ENCODE measurements at places on chromosomes 5 and 9.

- no peak for DNase-seq
Observed at GRCh38 chr5:38162625-38163024, 95.7 kb upstream of the EGFLAM start.

- peak; percentile 86 for DNase-seq
Observed at GRCh38 chr9:84146893-84147710, 166.5 kb downstream of the RMI1 start.

DNA sequence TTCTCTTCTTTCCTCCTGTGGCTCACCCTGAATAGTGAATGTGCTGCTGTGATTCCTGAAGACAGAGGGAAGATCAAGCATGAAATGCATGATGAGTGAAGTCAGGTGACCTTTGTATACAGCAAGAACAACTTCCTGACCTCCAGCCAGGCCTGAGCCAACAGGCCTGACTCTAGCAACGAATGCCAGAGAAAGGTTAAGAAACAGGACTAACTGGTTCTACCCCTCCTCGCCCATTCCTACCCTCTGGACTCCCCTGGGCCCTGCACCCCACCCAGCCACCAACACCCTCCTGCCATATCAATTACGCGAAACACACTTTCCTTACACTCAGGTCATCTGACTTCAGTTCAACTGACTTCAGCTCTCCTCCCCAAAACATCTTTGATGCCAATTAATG, 4.9 kb downstream of the SUSD1 start:
- DNase-seq: no peak

DNA sequence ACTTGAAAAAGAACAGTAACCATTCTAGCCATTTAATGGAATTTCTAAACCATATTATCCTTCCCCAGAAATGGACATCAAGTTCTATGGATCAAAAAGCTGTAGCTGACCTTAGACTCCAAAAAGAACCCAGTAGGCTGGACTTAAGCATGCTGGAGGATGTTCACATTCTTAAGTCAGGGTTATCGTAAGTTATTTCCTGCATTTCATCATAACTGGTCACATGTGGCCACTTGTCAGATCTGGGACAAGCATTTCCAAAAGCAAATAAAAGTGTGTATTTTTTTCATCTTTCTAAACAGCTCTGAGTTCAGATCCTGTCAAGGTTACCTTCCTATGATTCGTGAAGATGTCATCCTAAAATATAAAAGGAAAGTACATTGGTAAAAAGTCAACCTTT, 274.5 kb upstream of the PTGER4 start:
- no peak for DNase-seq

DNA sequence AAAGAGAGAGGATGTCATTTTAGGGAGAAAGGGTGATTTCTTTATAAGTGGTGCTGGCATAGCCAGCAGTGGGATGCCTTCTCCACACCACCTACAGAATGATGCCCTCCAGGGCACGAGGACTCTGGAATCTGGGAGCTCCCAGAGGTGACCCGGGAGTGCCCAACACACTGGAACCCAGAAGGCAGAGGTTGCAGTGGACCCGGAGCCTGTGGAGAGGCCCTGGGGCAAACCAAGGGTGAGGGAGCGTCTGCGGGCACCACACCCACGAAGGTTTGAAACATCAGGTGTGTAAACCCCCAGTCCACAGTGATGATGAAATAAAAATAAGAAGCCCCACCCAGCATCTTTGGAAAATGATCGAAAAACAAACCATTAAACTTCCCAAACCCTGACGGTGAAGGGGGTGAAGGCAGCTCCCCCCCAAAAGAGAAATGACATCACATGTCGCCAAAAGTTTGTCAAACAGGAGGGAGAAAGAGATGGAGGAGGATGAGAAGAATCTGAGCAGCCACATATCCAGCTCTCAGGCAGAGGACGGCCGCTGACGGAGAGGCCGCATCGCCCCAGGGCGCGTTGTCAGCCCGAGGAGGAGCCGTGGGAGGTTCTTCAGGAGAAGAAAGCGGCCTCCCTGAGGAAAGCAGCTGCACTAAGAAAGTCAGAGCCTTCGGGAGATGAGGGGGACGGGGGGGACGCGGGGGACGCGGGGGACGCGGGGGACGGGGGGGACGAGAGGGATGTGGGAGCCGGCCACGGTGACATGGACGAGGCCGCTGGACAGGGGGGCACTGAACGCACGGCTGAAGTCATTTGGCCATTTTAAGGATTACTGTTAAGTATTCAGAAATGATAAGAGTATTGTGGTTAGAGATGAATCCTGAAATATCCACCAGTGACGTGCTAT, 43.1 kb upstream of the NSMF start:
- no peak for DNase-seq

GRCh38 chr5:125487231-125487630, 740.8 kb upstream of the ZNF608 start:
- DNase-seq: no peak

DNA sequence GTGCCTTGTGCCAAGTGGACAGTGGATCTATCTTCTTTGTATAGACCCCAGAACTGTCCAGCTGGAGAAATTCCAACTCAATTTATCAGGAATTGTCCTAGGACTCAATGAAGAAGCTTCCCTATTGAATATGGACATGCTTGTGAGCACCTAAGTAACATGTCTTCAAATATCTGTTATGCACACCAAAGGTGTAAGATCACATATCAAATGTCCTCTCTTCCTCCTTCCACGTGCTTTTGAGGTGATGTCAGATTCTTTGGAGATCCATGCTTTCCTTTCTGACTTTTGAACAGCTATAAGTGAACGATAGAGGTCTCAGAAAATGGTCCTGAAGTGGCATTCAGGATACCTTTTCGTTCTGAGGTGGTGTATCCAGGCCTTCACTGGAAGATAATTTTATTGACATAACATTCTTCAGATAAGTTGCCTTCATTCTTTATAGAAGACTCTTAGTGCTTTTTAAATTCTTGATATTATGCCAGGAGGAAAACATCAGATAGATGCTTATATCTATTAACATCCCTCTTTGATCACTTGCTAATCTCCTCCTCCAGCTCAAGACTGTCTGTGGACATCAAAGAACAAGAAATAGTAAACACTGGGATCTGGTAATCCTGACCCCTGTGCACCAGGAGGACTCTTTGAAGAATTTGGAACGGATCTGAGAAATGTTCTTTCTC, 246.4 kb downstream of the SMARCA2 start:
- DNase-seq: no peak

GRCh38 chr9:72213906-72214305, 64.7 kb downstream of the GDA start:
- no peak for DNase-seq

DNA sequence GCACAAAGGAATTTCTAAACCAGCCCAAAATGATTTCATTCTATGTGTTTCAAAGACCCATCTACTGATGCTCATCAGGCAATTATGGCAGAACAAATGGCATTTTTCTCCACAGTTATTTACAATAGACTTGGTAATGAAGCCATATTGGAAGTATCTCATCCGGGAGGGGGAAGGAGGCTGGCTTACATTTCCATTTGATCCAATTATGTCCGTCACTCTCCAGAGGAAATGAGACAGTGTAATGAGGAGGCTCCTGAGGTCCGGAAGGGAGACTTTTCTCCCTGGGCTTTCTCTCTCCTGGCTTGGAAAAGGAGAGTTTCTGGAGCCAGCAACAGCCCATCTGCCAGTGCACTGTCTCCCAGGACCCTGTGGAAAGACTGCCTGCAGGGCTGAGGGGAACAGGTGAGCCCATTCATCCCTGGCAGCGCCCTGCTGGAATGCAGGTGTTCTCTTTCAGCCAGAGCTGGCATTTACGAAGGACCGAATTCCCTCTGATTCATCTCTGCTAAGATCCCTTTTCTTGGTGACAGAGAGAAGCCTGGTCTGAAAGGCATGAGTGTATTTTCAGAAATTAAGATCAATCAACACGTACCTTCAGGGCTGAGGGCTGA, 54.9 kb upstream of the SAP30L start:
- no peak for DNase-seq

- peak; percentile 47 for DNase-seq
Observed at GRCh38 chr9:16985559-16986348, 115.3 kb upstream of the BNC2 start.

GRCh38 chr5:168820874-168821273, 241.7 kb upstream of the PANK3 start:
- no peak for DNase-seq

DNA sequence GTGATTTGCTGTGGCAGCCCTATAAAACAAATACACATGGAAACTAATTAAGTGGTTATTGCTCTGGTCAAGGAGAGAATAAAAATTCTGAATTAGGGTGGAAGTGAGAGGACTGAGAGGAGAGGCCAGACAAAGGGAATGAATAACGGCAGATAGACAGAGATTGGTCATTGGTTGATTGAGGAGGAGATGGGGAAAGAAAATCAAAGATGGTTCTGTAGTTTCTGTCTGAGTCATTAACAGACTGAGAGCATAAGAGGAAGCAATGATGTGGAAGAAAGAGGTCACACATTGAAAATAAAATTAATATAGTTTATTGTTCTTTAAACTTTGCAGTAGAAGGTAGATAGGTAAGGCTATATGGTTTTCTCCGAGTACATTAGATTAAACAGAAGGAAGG, 469.8 kb downstream of the ACTL7B start:
- no peak for DNase-seq

DNA sequence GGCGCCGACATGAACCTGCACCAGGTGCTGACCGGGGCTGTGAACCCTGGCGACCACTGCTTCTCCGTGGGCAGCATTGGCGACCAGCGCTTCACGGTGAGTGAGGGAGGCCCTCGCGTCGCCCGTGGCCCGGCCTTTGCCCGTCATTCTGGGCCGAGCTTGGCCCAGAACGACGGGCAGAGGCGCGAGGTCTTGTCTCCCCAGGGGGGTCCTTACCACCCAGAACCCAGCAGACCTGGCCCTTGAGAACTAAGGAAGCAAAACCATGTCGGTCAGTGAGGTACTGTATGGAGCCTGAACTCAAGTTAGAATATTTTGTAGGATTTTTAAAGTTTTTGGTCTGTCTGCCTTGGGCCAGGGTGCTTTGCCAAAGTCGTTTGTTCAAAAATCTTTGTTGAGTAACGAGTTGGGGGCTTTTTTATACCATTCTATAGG, 691 bp downstream of the DMXL1 start:
- DNase-seq: no peak

DNA sequence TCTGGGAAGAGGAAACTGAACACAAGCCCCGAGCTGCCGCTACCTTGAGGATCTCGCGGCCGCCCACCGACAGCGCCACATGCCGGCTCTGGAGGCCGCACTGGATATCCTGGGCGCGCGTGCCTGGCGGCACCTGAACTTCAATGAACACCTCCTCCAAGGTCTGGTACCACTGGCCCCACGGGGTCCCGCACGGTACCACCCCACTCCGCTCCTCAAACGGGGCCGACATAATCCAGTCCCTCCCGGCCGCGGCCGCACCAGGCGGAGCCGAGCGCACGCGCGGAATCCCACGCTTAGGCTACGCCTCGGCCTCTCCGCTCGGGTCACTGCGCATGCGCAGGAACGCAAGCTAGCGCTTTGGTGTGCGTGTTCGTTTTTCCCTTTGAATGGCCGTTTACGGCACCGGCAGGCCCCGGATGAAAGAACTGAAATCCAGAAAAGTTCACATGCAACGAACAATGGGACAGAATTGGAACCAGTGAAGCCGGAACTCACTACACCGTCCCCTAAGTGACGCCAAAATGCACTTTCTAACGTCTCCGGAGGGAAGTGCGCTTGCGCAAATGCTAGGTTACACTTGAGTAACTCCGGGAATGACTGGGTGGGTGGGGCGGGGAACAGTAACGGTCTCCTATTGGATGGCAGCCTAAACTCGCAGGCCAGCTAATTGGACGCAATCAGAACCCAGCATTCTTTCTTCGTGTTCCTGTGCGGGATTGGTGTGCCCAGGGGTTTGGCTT, at the start of gene NUDCD2:
Gene NUDCD2, minus strand, starts transcription at position 284 of the 743 bp plus-strand sequence. Its CDS starts 52 bp downstream, at position 232.
- peak; percentile 94 for DNase-seq

DNA sequence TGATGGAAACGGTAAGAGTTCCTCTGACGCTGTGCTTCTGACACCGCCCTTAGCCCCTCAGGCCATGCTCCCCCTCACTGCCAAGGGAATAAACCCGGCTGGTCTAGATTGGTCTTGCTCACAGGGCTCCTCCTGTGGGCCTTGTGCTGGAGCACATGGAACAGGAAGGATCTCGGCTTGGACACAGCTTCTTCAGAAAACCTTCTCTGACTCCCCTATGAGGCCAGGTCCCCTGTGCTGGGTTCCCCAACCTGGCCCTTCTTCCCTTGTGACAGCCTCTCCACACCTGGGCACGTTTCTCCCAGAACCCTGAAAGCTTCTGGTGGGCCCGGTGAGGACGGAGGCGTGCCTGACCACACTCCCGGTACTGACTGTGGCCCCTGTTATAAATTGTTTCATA, 8.2 kb downstream of the SPATA31E1 start:
- no peak for DNase-seq

DNA sequence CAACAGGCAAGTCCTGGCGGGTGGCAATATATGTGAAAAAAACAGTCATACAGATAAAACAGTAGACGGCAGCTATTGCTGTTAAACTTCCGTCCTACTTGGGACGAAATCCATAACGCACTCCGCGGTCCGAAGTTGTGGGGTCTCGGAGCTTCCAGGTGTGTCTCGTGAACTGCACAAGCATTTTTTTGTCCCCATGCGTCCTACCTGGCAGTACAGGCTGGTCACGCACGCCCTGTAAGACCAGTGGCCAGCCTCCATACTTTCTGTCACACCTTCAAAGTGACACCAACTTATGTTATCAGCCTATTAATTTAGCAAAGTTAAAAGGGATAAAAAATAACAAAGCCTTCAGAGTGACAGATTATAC, 51.3 kb downstream of the TGFBI start:
- no peak for DNase-seq

GRCh38 chr5:103487822-103488493, 74.6 kb downstream of the NUDT12 start:
- DNase-seq: no peak
